ENCODE measurements at places on chromosomes 2 and 18.

GRCh38 chr2:208006833-208007232 lies 18.5 kb downstream of the PLEKHM3 start:
- DNase-seq, result peak; percentile 14

GRCh38 chr2:211347328-211347727 lies 790.9 kb downstream of the CPS1 start:
- DNase-seq, result no peak

DNA sequence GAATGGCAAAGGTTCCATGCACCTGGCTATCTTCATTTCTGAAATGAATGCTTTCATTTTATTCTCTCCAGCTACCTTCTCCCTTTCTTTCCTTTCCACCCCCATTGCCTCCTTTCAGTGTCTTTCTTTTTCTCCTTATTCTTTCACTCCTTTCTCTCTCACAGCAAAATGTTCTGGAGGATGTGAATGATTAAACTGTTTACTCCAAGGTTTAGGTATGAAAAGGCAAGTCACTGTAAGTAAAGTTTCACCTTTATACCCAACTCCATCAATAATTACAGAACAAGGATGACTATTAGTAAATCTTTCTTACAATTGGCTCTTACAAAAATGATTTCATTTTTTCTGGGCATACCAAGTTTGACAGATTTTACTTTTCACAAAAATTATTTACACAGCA lies 4.3 kb downstream of the PAX8 start:
- DNase-seq, result no peak

GRCh38 chr18:8548186-8548585 lies 61.1 kb upstream of the RAB12 start:
- peak; percentile 37 for DNase-seq

DNA sequence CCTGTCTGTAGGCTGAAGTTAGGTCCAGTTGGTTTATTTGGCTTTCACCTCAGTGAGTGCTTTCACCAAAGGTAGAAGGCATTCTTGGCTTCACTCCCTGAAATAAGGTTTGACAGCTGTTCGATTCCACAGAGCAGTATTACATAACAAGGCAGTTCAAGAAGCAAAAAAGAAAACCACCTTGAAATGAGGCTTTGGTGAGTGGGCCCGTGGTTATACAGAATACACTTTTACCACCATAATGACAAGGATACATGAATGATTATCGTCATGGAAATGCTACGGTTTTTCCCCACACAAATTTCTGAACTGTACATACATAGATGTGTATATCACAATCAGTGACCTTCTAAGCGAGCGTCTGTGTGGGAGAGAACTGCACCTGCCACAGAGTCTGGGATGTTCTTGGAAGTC lies 80.0 kb upstream of the CHRNA1 start:
- DNase-seq, result no peak

Data from fibroblast of skin of left quadriceps (primary cell).